Fibroblast of skin of left quadriceps (primary cell): ENCODE measurements at places on chromosomes 11 and 22.
A peak's percentile ranks its signal among the peaks of the same experiment; 100 is the strongest.

- DNase-seq, result no peak
Measured at GRCh38 chr11:77530879-77531278, 57.0 kb upstream of the PAK1 start.

DNA sequence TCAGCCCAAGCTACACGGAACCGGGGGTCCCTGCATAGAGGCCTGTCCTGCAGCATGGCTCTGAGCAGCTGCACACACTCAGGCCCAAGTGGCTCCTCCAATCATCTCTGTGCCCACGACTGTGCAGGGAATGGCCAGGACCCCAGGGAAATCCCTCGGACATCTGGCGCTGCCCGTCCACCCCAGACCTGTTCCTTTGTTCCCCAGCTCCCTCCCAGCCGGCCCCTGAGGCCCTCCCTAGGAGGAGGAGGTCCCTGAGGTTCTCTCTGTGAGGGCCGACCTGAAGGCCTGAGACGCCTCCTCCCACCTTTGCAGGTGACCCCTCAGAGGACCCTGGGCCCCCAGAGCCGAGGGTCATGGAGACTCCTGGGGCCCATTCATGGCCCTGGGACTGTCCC is 1.1 kb downstream of the MLC1 start:
- no peak for DNase-seq

GRCh38 chr11:130629039-130629438 is 180.6 kb downstream of the ADAMTS15 start:
- DNase-seq, result no peak

- DNase-seq, result no peak
Measured at GRCh38 chr11:106961048-106961447, 57.2 kb downstream of the GUCY1A2 start.

GRCh38 chr22:29842740-29843139 is 4.7 kb upstream of the ASCC2 start:
- DNase-seq, result peak; percentile 40

DNA sequence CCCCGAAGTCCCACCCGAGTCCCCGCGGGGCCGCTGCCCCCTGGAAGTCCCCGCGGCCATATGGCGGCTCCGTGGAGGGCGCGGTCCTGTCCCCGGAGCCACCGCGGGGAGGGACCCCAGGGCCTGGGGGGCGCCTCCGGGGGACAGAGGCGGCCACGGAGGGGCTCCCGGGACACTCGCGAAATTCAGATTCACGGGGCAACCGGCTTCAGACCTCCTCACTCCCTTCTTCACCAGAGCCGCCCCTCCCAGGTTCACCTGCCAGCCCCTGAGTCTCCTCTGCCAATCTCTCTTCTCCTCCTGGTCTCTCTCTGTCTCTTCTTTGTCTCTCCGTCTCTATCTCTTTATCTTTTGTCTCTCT is 28.2 kb upstream of the TOLLIP start:
- no peak for DNase-seq

DNA sequence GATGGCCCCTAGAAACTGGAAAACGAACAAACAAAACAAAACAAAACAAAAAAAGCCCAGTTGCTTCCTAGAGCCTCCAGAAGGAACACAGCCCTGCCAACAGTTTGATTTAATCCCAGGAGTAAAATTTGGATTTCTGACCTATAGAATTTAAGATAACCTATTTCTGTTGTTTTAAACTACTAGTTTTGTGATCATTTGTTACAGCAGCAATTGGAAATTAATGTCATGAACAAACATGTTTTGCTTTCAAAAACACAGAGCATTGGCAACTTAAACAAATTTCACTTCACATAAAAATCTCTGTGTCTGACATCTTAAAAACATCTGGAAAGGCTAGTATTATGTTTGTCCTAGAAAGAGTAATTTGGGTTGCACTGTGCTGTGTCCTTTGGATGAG is 437.3 kb downstream of the METTL15 start:
- no peak for DNase-seq

- DNase-seq, result no peak
Measured at GRCh38 chr11:123301696-123302400, 106.8 kb upstream of the CLMP start.

DNA sequence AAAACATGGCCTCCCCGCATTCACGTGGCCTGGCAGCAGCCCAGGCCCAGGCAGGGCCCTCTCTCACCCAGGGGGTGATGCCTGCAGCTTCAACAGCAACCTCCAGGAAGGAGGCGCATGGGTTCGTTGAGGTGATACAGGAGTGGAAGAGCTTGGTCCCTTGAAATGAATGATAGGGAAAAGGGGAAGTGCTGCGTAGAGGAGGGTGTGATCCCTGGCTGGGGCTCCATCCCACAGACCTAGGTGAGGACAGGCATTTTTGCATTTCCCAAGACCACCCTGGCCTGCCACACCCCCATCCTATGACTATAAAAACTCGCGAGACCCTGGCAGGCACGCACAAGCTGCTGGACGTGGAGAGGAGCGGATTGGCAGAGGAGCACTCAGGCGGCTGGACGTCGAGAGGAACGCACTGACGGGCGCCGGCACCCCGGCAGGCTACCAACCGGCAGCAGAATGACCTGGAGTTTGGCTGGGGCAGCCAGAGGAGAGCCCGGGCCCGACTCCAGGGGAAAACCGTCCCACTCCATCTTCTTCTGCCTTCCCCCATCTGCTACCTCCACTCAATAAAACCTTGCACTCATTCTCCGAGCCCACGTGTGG is 32.6 kb downstream of the RTN4R start:
- no peak for DNase-seq

- DNase-seq, result no peak
Measured at GRCh38 chr22:49257551-49257961, 570.1 kb downstream of the BRD1 start.

- no peak for DNase-seq
Measured at GRCh38 chr11:95715777-95716241, 73.8 kb downstream of the FAM76B start.

DNA sequence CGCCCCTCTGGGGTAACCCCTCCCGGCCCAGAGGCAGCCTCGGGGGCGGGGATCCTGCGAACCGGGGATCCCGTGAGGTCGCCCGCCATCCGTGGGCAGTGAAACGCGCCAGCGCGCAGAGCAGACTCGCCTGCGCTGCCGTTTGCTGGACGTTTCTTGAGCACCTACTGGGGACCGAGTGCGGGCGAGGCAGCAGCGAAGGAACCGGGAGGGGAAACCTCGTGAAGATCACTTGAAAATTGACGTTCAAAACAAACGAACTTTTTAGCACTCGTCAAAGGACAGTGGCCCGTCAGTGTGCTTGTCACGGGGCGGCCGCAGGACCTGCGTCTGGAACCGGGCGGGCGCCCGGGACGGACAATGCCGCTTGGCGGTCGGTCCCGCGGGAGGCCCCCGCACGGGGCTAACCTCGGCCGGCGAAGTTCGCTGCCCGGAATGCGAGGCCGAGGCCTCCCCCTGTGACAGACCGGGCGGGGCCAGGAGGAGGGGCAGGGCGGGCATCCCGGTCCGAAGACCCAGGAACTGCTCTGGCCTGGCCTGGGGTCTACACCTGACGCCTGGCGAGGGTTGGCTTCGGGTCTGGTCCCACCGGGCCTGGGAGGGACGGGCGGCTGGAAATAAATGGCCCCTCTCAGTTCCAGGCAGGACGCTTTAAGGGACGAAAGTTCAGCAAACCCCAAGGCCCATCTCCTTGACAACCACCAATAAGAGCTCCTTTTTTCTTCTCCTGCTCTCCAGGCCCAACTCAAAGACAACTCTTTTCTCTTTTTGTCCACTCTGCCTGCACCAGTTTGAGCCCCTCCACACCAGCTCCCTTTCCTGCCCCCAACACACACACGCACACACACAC is 723 bp upstream of the SCUBE1 start:
- DNase-seq, result no peak

DNA sequence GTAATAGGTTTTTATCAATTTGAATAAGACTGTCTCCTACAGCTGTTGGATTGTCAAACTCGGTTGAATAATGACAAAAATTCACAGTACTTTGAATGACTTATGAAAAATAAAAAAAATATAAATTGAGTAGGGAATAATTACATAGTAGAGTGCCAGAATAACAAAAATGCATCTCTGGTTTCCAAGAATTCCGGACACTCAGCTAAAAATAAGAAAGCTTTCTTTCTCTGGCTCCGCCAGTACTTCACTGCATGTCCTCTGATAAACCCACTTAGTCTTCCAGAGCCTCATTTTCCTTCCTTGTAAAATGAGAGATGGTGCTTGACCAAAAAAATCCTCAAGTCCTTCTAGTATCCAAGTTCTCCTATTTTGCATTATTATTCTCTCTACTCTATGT is 374.6 kb upstream of the LUZP2 start:
- no peak for DNase-seq

GRCh38 chr22:26798462-26799065 is 141.2 kb downstream of the MIAT start:
- no peak for DNase-seq

GRCh38 chr11:43901551-43901950 is 20.9 kb downstream of the ALKBH3 start:
- no peak for DNase-seq

DNA sequence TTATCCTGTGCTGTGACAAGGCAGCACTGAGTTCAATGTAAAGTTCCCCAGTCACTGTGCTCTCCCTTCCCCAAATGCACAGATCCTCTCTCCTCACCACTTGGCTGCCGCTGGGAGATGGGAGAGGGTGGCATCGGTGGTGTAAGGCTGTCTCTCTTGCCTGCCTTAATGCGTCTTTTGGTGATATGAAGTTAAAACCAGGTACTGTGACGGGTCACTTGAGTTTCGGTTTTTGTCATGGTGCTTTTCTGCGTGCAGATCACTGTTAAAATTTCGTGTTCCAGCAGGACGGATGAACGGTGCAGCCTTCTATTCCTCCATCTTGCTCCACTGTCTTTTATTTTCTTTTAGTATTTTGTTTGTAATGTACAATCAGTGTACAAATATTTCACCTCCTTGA is 18.6 kb downstream of the GLB1L2 start:
- DNase-seq, result no peak

DNA sequence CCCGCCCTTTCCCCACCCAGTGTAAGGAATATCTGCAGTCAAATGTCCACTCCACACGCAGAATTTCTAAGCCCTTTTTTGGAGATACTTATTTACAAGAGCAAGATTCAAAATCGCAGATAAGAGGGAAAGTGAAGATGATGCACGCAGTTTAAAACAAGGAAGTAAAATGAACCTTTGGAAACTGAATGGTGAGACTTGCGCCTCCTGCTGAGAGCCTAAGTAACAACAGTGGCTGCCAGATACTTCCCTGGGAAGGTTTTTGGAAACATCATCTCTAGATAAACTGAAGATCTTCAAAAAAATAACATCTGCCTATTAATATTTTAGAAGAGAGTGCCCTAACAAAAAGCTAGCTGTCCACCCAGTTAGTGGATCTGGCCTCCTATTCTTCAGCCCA is 963.1 kb upstream of the FAT3 start:
- no peak for DNase-seq

GRCh38 chr11:34330653-34331052 is 27.2 kb downstream of the ABTB2 start:
- no peak for DNase-seq

GRCh38 chr22:47295982-47296381 is 533.5 kb downstream of the TBC1D22A start:
- no peak for DNase-seq

- no peak for DNase-seq
Measured at GRCh38 chr11:89521792-89522191, 30.6 kb upstream of the NOX4 start.

- DNase-seq, result no peak
Measured at GRCh38 chr11:93832780-93833179, 17.6 kb downstream of the VSTM5 start.

DNA sequence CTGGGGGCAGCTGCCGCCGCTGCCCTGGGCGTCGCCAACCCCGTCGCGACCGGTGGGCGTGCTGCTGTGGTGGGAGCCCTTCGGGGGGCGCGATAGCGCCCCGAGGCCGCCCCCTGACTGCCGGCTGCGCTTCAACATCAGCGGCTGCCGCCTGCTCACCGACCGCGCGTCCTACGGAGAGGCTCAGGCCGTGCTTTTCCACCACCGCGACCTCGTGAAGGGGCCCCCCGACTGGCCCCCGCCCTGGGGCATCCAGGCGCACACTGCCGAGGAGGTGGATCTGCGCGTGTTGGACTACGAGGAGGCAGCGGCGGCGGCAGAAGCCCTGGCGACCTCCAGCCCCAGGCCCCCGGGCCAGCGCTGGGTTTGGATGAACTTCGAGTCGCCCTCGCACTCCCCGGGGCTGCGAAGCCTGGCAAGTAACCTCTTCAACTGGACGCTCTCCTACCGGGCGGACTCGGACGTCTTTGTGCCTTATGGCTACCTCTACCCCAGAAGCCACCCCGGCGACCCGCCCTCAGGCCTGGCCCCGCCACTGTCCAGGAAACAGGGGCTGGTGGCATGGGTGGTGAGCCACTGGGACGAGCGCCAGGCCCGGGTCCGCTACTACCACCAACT is 1.0 kb downstream of the FUT4 start:
- no peak for DNase-seq

DNA sequence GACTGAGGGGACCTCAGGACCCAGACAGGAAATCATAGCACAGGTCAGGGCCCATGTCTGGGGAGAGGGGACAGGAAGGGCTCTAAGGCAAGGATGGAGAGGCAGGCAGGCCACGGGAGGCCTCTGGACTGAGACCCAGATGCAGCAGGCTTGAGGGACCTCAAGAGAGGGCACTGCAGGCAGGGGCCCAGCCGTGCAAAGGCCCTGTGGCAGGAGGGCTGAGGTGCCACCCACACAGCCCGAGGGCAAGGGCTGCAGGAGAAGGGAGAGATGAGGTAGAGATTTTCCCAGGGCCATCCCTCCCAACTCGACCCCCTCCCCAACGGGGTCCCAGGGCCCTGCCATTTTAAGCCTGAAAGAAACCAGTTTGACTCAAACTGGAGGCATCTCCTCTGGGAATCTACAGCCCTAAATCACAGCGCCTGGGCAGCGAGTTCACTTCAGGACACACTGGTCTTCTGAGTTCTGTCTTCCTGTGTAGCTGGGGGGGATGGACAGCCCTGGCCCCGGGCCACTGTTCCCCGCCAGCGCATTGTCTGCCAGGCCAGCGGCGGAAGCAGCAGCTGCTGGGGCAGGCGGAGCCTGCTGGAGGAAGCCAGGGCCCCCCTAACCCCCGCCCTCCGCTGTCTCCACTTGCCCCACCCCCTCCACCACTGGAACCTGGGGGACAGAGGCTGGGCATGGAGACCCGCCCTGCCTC is 20.3 kb upstream of the WNT7B start:
- peak; percentile 92 for DNase-seq

DNA sequence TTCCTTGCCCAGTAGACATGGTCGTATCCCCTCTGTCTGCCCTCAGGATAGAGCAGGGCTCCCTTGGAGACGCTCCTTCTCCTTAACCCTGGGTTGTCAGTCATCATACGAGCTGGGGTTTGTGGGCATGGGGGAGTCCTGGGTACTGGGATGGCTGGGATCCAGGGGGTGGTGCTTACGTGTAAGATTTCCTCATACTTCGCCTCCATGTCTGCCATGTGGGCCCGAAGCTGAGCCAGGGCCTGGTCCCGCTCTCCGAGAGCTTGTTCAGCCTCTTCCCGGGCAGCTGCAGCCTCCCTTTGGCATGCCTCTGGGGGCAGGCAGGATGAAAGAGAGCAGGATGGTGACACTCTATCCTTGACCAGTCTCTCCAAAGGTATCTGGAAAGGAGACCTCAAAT is 5.3 kb downstream of the NHERF4 start:
- no peak for DNase-seq

- no peak for DNase-seq
Measured at GRCh38 chr11:121589946-121590537, 137.3 kb upstream of the SORL1-AS1 start.
